ENCODE measurements at places on chromosomes 3 and 15.

GRCh38 chr3:146577662-146578061 is 27.5 kb downstream of the PLSCR5 start:
- DNase-seq = peak; percentile 45

GRCh38 chr3:53830944-53831343 is 15.3 kb downstream of the CHDH start:
- no peak for DNase-seq

- DNase-seq = no peak
These were observed 53.4 kb downstream of the FOXB1 start for GRCh38 chr15:60057554-60057953.

DNA sequence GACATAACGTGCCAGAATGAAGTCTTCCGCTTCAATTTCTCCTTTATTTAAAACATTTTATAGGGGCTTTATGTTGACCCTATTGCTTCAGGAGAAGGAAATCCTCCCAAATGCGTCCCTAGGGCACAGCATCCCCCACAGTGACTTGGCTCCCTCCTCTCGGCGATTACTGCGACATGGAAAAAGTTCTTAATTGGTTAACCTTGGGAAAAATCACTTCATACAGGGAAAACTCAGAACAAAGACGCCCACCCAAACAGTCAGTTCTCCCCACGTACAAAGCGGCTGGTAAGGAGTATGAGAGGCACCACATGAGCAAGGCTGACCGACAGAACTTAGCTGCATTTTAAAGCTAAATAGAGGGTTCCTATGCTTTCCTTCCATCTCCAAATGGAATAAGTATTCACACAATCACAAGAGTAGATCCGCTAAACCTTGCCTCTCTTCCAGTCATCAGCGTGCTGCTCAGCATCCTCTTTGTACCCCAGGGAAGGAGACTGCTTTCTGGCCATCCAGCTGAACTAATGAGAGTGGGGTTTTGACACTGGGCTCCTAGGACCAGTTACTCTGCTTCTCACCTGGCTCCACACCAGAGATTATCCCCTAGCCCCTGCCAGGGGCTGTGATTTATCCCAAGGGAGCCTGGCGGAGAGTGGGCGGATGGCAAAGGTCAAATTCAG is 415.3 kb upstream of the WNT5A start:
- no peak for DNase-seq

DNA sequence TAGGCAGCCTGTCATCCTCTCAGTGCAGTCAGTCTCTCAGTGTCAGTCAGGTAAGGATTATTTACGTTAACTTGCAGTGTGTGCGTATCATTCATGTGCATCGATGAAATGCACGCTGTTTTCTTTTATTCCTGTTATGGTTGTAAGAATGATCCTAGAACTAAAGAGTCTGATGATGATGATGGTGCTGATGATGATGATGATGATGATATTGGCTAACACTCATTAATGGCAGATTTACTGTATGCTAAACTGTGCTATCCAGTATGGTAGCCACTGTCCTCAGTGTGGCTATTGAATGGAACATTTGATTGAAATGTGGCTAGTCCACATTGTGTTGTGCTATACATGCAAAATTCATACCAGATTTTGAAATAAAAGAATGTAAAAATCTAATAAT is 39.4 kb downstream of the FANCI start:
- no peak for DNase-seq

DNA sequence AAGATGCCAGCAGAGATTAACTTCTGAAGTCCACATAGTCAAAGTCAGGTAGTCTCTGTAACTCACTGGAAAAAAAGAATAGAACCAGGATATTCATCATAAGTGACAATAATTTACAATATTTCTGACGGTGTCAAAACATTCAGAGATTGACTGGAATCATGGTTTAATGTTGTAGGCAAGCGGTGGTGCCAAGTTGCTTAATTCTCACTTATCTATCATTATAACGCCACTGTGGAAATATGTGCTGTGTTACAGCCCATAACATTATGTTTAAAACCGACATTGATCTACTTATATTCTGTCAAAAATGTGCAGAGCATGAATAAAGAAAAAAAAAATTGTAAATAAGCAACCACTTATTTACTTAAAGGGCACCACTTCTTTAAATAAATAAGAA is 801.7 kb downstream of the DIPK2A start:
- DNase-seq = no peak

GRCh38 chr3:52232279-52233107 is 6.5 kb downstream of the TWF2 start:
- no peak for DNase-seq

- no peak for DNase-seq
These were observed 917.1 kb downstream of the PLOD2 start for GRCh38 chr3:145243875-145244274.

DNA sequence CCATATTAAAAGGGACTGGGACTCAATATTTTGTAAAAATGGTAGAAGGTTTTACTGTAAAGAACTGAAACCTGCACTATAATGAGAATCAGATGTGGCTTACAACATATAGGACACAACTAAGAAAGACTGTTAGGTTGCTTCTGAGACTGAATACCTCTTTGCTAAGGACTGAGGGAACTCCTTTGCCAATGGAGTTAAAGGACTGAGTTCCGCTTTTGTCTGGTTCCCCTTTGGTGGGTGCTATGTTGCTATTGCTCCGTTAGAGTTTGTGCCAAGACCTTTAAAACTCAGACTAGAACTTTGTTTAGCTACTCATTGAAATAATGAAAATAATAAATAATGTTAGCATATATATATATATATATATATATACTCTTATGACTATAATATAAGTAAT is 147.8 kb upstream of the KCNMB2 start:
- no peak for DNase-seq

DNA sequence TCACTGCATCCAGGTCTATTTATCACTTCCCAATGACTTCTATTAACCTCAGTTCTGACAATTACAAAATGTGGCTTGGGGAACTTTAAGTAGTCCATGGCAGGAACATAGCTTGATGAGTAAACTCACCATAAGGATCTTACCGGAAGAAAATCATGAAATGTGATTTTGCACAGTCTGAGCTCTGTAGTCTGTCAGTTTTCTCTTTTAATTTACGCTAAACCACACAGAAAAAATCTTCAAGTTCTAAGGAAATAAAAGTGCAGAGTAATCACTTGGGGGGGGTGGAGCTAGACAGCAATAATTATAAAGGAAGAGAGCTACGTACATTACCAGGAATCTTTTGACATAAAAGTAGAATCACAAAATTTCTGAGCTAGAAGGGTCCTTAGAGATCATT is 9.2 kb downstream of the TBC1D5 start:
- DNase-seq = no peak

Measured in muscle of back (tissue), 13 donors.